Esophagus (tissue), 2 donors: ENCODE measurements at places on chromosomes 3 and 15. TPM values are rescaled to one million over a fixed set of nuclear protein-coding genes. Genes with fewer than 3 reads are reported as not detected.

The CFAP44 gene
- 7.0 TPM for polyA plus RNA-seq

The ZPLD1 gene
- polyA plus RNA-seq: not detected

The GUCA1C gene
- not detected for polyA plus RNA-seq

The GOLGA6D gene
- not detected for polyA plus RNA-seq

The SLC35G2 gene
- polyA plus RNA-seq: 1.3 TPM

The OR5AC2 gene
- polyA plus RNA-seq: not detected

The ZNF80 gene
- polyA plus RNA-seq: 0.05 TPM

The NDN gene
- polyA plus RNA-seq: 15.8 TPM

The OR5H15 gene
- not detected for polyA plus RNA-seq

The CMSS1 gene
- 15.5 TPM for polyA plus RNA-seq

The RLBP1 gene
- not detected for polyA plus RNA-seq

The CELSR3 gene
- 0.77 TPM for polyA plus RNA-seq

The SLC28A1 gene
- 0.02 TPM for polyA plus RNA-seq

The ZIC4 gene
- not detected for polyA plus RNA-seq

The CACNA1D gene
- 0.38 TPM for polyA plus RNA-seq

The CLDND1 gene
- 82.5 TPM for polyA plus RNA-seq

The RYR3 gene
- 1.0 TPM for polyA plus RNA-seq

The STXBP5L gene
- 0.21 TPM for polyA plus RNA-seq

The SEMA7A gene
- 9.6 TPM for polyA plus RNA-seq

The SNX22 gene
- polyA plus RNA-seq: 0.72 TPM

The DOCK3 gene
- polyA plus RNA-seq: 2.8 TPM

The POC1A gene
- 5.2 TPM for polyA plus RNA-seq

The CD96 gene
- 0.94 TPM for polyA plus RNA-seq

The HRG gene
- polyA plus RNA-seq: not detected

The STAG1 gene
- 7.1 TPM for polyA plus RNA-seq

The CCR3 gene
- not detected for polyA plus RNA-seq

The NANOGP8 gene
- polyA plus RNA-seq: not detected

The KCNAB1 gene
- polyA plus RNA-seq: 1.3 TPM

The TRPM1 gene
- 0.37 TPM for polyA plus RNA-seq

The SCAANT1 gene
- polyA plus RNA-seq: not detected

The ROPN1 gene
- not detected for polyA plus RNA-seq

The ALDH1A2 gene
- 0.27 TPM for polyA plus RNA-seq

The LCTL gene
- polyA plus RNA-seq: not detected

The DUOX1 gene
- 111 TPM for polyA plus RNA-seq

The GABRG3 gene
- not detected for polyA plus RNA-seq

The GOLGA8J gene
- not detected for polyA plus RNA-seq

The UNC13C gene
- under 0.01 TPM for polyA plus RNA-seq
